ENCODE measurements at places on chromosomes 13 and 19.
A peak's percentile ranks its signal among the peaks of the same experiment; 100 is the strongest.

GRCh38 chr19:31352782-31353651 is 3.8 kb upstream of the TSHZ3 start:
- no peak for DNase-seq

DNA sequence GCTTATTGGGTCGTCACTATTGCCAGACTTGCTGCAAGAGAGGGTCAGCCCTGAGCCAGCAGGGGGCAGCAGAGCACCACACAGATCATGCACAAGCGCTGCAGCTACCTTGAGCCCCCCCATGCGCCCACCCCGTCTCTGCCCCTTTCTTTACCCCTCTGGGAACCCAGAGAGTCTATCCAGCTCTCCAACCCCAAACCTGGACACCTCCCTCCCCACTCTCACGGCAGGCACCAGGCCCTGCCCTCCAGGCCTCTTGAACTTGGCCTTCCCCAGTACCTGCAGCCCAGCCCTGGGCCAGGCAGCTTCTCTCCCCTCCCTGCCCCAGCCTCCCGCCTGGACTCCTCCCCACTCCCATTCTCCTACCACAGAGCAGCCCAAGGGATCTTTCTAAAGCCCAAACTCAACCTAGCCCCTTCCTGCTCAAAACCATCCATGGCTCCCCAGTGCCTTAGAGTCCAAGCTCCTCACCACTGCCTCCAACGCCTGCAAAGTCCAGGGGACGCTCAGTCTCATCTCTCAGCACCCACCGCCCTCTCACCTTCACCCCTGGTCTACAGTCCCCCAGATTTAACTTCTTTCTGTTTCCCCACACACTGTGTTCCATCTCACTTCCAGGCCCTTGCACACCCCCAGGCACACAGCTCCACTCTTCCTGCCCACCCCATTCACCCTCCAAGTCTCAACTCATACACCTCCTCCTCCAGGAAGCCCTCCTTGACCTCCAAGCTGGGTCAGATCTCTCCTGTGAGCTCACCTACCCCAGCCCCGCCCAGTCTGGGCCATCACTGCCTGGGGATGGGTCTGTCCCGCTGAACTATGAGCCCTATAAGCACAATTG is 9.4 kb upstream of the CEACAM16 start:
- peak; percentile 48 for DNase-seq

DNA sequence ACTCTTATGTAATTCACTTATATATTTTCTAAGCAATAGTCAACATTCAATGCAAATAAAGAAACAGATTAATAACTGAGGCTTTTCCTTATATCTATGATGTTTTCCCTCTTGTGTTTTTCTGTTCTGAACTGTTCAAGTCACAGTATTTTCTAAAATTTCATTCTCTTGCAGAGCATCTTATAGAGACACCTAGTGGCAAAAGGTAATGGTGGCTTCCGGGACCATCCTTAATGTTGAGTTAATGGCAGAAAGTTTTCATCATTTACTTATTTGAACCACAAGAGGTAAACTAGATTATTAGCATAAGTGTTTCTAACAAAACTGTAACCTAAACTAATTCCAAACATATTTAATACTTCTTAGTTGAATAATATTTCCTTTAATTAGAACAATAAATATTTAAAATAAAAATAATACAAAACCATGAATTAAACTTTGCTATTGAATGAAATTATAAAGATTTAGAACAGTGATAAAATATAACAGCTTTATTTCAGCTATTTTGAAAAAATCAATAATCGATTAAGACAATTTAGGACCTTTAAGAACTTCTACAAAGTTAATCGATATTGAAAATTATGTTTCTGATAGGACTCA is 1.7 kb upstream of the SLITRK5 start:
- DNase-seq: peak; percentile 38

DNA sequence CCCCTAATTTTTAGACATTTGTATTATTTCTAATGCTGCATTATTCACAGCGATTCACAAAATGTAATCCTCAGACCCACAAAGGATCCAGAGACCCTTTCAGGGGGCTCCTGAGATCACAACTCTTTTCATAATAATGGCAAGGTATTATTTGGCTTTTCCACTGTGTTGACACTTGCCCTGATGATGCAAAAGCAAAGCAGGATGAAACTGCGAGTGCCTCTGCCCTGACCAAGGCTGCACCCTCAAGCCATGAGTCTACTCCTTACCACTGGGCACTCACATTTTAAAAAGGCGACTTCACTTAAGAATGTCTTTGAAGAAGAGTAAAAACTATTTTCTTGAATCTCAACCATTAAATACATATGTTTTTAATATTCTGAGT is 11.4 kb downstream of the ELF1 start:
- peak; percentile 39 for DNase-seq

DNA sequence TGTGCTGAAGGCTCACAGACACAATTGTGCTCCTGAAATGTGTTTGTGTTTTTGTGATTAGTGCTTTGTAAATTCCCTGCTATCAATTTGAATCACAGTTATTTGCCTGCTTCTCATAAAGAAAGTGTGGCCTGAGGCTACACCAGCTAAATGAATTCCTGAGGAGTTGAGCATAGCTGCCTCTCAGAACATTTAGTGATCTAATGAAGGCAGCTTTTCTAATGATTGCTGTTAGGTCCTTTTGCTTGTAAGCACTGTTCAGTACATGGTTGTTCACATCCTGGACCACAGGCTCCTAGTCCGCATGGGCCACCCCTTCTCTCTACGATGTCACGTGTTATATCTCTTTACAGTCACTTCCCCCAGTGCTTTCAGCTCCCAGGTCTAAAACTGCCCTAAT is 238.2 kb downstream of the B3GLCT start:
- no peak for DNase-seq

DNA sequence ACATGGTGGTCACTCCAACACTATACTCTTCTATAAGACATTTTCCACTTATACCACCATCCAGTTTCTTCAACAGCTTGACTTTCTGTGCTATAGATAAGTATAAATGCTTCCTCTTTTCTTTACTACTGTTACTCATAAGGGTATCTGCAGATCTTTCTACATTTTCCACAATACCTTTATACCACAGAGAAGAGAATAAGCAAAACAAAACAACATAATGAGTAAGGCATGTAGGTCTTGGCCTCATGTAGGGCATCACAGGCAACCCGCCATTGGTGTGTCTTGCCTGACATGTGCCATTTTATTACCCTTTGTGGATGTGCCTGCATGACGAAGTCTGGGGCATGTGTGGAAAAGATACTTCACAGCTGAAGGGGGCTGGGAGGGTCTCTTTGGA is 265.3 kb upstream of the STARD13 start:
- DNase-seq: no peak

DNA sequence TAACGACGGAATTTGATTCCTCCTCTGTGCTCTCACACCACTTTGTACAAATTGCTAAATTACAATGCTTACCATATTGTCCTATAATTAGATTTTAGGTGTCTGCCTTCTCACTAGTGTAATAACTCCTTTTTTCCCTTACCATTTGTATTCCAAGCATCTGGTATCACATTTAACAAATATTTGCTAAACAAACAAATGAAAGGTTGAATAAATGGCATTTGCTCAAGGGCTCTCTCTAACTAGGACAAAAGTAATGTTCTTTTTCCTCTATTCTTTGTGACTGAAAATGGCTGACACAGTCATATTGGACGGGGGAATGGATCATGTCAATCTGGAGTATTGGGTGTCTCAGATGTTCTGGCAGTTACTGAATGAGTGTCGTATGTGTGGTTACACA is 99.7 kb downstream of the ENOX1 start:
- DNase-seq: no peak

GRCh38 chr13:27481766-27482165 is 31.4 kb upstream of the MTIF3 start:
- DNase-seq: no peak

- no peak for DNase-seq
Observed at GRCh38 chr13:51148223-51148951, 37.3 kb upstream of the C13orf42 start.

- peak; percentile 93 for DNase-seq
Observed at GRCh38 chr19:19900729-19901444, at the start of gene ZNF93. ZNF93 (plus strand) TSS chr19:19900946; CDS start chr19:19901089, 143 bp downstream.

- no peak for DNase-seq
Observed at GRCh38 chr13:51970349-51970748, 40.9 kb downstream of the ATP7B start.

DNA sequence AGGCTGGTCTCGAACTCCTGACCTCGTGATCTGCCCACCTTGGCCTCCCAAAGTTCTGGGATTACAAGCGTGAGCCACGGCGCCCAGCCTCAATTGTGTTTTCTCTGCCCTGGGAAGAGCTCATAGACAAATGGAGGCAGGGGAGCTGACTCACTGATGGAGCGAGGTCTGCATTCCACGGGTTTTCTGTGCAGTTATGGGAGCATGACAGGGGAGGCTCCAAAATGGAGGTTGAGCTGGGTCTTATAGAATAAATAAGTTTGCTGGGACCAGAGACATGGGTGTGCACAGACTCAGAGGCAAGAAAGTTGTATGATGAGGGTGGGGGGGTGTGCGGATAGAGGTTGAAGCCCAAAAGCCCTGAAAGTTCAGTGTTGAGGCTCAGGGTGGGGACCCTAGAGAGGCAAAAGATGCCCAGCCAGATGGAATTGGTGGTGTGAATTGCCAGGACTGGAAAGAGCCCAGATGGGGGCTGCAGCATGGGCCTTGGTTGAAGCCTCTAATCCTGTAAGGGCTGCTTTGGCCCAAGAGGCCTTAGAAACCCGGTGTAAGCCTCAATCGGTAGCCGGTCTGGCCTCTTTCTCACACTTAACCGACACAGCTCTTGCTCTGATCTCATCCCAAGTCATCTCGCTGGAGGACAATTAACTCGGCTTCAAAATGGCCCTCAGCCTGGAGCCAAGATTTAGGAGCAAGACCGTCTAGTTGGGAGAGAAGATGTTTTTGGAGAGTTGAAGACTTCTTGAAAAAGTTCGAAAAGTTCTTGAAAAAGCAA is 1.9 kb downstream of the TPM4 start:
- no peak for DNase-seq

GRCh38 chr19:49148784-49149651 is 6.2 kb downstream of the HRC start:
- peak; percentile 73 for DNase-seq

DNA sequence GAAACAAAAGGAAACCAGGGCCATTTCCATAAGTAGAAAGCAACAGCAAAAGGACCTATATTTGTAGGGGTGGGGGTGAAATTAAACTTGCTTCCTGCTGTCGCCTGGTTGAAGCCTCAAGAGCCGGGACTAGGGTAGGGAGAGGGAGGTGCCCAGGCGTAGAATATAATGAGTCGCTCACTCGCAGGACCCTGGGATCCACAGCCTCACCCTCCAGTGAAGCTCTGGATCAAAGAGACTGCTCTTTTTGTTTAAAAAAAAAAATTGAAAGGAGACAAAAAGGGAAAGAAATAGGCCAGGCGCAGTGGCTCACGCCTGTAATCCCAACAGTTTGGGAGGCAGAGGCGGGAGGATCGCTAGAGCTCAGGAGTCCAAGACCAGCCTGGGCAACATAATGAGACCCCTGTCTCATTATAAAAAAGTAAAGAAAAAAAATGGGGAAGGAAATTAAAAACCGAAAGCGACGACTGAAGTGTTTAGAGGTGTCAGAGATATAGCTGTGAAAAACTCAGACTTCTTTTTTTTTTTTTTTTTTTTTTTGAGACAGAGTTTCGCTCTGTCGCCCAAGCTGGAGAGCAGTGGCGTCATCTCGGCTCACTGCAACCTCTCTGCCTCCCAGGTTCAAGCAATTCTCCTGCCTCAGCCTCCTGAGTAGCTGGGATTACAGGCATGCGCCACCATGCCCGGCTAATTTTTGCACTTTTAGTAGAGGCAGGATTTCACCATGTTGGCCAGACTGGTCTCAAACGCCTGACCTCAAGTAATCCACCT is 10.9 kb upstream of the ADGRE5 start:
- no peak for DNase-seq

DNA sequence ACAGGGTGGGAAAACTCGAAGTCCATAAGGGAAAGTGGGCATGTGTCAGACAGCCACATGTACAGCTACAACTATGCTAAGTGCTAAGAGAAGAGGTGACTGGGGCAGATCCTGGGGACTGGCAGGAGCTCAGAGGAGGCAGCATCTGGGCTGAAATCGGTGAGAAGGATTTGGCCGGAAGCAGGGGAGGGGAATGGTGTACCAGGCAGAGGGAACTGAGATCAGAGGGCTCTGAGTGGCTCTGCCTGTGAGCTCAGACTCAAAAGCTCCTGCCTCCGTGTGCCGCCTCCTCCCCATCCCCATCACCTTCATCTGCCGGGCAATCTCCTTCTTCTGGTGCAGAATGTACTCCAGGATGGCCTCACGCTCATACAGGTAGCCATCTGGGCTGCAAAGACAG is 21.8 kb downstream of the NOSIP start:
- no peak for DNase-seq

DNA sequence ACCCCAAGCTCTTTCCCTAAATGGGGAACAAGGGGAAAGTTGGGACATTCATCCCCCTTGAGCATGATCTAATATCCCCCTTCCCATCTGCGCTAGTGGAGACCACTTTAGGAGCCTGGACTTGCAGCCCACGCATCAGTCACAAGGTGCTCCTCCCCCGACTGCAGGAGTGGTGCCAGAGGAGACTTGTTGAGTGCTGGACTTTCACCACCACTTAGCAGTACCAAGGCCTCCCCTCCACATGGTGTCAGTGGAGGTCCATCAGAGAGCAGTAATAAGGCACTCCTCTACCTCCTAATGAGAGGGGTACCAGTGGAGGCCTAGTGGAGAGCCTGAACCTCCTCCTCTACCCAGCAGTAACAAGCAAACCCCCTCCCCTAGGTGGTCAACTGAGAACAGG is 22.5 kb downstream of the CAB39L start:
- no peak for DNase-seq

- DNase-seq: no peak
Observed at GRCh38 chr13:100275746-100276145, 186.9 kb downstream of the PCCA start.

All from fibroblast of gingiva (primary cell).